ENCODE measurements at places on chromosomes 5 and 9.

GRCh38 chr5:124444147-124444775 lies 302.2 kb downstream of the ZNF608 start:
- no peak for DNase-seq

DNA sequence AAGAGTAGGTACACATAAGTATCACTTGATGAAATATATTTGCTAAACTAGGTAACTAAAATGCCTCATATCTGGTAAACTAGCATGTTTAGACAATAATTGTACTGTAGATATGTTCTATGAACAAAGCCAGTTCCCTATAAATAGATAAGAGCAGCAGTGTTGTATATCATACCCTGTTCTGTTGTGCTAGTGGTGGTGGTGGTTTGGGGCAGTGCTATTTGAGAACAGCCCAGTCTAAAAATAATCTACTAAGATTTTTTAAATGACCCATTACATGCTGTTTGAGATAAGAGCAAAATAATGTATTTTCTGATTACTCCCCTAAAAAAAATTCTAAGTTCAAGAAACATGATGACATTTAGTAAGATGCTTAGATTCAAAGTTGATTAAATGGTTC lies 829.2 kb upstream of the DMAC1 start:
- DNase-seq = no peak

DNA sequence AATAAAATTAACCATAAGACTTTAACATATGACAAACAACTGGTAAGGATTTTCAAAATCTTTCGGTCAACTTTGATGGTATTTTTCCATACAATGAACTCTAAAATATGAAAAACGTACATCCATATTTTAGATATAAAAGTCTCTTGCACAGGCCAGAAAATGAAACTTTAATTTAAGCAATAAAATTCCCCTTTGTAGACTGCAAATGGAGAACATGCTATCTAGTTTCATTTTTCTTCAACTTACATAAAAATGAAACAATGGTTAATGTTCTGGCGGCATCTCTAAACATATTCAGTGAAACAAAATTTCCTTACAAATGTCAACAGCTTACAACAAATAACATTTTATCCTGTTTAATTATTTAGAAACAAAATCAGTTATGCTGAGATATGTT lies 84.0 kb downstream of the USP20 start:
- DNase-seq = no peak

GRCh38 chr9:105757496-105758251 lies 63.3 kb downstream of the TMEM38B start:
- DNase-seq = no peak

DNA sequence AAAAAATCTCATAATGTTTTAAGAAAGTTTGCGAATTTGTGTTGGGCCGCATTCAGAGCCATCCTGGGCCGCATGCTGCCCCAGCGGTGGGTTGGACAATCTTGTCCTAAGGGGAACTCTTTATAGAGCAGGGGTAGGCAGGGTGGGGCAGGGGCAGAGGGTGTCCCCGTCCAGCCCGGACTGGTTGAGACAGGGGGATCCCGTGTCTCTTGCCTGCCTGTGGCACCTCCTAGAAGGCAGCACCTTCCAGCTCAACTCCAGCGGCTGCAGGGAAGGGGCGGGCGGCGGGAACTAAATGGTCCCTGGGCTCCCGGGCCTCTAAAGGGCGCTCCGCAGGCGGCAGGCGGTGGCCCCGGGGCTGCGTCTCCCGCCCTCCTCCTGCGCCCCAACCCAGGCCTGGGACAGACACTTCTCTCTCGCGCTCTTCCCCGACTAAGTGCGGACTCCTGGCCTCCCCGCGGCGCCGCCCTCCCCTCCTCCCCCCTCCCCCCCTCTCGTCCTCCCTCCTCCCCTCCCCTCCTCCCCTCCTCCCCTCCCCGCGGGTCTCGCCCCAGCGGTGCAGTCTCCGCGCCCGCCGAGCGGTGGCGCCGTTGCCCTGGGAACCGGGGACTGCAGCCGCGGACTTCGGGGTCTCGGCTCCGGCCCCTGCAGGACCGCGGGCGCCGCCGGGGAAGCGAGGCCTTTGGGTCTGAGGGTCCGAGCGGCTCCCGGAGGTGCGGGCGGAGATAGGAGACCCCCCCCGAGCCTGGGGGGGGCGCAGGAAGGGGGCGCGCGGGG lies 132.6 kb downstream of the MRPL36 start:
- DNase-seq = no peak

GRCh38 chr5:62265648-62266112 lies 40.3 kb upstream of the KIF2A start:
- no peak for DNase-seq

- DNase-seq = no peak
Observed at GRCh38 chr5:178589180-178590140, 733 bp downstream of the COL23A1 start.

DNA sequence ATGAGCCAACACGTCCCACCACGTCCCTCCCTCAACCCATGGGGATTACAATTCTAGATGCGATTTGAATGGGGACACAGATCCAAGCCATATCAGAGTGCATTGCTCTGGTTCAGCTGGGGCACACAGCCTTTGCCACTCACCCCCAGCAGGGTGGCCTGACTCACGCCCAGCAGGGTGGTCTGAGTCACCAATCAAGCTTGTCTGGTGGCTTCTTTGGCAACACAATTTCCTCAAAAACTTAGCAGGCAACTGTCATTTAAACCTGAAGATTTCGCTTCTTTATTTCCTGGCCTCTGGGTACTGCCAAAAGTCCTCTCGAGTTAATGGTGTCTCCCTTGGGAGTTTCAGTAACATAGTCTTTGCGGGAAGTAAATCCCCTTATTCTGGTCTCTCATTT lies 16.3 kb upstream of the SEMA5A start:
- DNase-seq = peak; percentile 95

- DNase-seq = no peak
Observed at GRCh38 chr5:145902421-145902820, 29.6 kb upstream of the GRXCR2 start.

DNA sequence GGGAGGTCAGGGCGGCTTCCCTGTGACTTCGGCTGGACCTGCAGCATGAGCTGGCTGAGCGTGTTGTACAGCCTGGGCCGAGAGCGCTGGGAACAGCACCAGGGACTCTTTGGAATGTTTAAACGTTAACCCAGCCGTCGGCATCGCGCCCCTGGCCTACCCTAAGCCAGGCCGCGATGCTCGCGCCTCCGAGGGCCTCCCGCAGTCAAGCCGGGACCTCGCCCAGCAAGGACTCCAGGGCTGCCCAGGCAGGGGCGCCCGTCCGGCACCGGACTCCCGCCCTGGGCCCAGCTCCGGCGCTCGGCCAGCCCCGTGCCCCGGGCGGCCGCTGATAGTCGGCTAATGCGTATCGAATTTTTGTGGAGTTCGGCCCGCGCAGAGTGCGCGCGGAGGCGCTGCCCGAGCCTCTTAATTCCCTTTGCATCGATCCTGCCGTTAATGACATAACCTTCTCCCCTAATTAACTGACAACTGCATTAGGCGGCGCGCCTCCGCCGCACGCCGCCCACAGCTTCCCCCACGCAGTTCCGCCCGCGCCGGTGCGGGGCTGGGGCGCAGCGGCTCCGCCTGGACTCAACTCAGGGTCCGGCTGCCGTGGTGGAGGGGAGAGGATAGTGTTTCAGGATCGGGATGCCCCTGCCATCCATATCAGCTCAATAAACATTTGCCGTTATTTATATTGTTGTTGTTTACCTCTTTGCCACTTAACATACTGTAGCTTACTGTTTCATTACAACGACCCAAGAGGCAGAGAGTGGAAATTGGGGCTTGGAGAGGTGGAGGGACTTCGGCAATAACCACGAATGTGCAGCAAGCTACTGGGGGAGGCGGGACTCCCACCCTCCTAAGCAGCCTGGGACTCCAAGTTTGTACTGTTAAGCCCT lies 28.8 kb upstream of the CDC23 start:
- DNase-seq = no peak

All from SJSA1 (cell line).